ENCODE measurements at places on chromosomes 2 and 18.
A peak's percentile ranks its signal among the peaks of the same experiment; 100 is the strongest.

DNA sequence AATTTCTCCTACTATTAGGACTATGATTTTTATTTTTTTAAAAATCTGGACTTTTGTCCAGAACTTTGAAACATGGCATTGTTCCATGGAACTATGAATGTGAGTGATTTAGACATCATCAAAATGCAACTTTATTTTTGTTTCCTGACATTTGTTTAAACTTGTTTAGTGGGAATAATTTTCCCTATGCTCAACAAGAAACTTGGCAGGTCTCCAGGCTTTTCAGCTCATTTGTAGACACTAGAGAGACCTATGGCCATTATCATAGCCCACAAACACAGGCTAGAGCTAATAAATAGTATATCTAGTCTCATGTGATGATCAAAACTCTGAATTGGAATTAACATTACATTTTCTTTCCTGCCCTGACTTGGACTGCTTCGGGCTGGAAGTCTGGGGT is 145.1 kb upstream of the CELF4 start:
- DNase-seq: no peak

GRCh38 chr18:9779630-9780029 is 71.5 kb downstream of the RAB31 start:
- no peak for DNase-seq

DNA sequence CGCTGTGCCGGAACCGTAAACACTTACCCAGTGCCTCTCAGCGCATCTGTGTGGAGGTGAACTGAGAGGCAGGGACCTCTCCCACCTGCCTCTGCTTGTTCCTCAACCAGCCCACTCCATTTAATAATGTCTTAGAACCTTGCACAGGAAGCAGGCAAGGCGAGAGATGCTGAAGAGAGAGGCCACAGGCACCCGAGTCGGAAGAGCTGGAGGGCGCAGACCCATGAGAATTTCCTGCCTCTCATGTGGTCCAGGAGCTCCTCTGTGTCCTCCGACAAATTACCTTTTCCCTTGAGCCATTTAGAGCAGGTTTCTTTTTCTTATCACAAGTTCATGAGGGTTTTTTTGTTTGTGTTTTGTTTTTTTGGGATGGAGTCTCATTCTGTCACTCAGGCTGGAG is 4.9 kb upstream of the RFX8 start:
- DNase-seq: no peak

DNA sequence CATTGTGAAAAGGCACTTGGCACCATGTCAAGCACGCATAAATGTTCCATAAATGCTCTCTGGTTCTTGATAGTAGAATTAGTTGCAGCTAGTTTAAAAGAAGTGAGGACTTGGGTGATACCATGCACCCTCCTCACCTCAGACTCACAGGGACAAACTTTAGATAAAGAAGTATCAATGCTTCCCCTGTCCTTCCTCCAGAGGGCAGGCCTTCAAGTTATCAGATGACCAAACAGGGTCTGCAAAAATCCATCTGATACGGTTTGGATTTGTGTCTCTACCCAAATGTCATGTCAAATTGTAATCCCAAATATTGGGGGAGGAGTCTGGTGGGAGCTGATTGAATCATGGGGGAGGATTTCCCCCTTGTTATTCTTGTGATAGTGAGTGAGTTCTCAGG is 54.1 kb downstream of the C1QL2 start:
- no peak for DNase-seq

GRCh38 chr2:221423210-221423804 is 148.8 kb downstream of the EPHA4 start:
- no peak for DNase-seq

DNA sequence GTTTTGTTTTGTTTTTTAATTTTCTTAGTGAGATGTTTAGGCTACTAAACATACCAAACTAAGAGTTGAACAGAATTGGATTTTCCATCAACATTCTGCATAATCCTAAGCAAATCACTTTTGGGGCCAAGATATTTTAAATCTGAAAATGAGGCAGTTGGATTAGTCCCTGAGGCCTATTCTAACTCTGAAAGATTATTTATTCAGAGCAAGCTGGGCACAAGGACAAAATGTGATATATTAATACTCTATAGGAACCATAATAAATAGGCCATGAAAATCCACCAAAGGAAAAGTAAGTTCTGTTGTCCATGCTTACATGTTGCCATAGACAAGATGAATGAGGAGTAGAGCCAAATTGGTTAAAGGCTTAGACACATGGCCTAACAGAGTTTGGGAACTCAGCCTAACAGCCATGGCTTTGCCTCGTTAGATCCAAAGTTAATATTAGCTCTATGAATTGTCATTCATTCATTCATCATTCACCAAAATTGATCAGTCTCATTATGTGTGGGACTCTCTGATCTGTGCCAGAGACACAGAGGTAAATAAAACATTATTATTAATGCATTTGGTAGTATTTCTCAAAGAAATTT is 183.5 kb downstream of the SCG2 start:
- no peak for DNase-seq

DNA sequence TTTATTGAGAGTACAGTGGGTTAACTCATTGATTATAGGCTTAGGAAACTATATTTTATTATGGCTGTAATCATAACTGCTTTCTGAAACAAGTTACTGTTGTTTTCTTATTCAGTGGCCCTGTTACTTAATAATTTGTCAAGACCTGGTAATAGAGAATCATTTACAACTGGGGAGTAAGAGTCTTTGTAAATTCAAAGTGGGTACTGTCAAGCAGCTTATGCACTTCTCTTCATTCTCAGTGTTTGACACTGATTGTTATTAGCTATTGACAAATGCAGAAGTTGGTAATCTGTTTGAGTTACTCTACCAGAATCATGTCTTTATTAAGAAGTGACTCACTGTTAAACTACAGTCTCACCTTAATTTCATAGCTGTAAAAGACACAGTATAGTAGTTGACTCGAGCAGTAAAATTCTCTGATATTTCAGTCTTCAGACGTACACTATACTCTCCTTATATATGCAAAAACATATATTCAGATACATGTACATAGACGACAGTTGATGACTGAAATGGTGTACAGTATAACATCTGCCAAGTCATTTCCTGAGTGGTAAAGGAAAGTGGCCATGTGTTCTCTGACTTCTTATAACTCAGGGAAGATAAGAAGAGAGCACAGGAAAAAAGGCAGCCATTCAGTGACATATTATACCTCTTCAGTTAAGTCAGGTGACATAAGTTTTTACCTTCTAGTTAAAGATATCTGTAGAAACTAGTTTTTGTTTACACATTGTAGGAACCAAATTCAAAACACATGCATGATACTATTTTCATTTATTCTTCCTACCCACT is 36.0 kb upstream of the TTC27 start:
- DNase-seq: no peak

GRCh38 chr2:233468047-233468740 is 98.4 kb downstream of the USP40 start:
- DNase-seq: no peak

DNA sequence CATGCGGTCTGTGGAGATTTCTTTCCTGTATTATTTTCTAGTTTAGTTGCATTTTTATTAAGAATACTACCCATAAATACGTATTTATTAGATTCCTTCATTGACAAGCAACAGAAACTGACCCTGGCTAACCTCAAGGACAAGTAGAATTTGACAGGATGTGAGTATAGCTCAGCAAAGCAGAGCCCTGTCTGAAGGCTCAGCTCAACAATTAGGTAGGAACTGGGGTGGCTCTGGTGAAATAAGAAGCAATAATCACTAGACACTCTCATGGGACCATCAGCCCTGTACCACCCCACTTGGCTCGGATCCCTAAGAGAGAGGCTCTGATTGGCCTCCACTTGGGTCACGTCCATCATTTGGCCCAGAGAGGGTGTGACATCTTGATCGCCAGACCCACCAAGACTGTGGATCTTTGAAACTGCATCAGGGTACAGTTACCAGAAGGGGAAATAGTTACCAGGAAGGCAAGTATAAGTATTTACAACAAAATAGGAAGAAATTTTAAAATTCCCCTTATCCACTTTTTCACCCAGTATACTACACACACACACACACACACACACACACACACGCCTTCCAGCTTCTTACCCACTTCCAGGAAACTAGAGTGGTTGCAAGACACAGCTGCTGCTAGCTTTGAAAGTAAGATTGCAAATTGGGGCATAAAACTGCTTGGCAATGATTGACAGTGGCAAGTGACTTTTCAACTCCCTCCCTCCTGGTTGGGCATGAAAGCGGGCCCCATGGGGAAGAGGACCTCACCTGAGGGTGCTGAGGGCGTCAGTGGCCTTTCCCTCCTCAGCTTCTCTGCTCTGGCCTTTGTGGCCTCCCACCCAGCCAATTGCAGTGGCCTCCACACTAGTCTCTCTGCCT is 41.8 kb downstream of the KCTD18 start:
- DNase-seq: no peak

DNA sequence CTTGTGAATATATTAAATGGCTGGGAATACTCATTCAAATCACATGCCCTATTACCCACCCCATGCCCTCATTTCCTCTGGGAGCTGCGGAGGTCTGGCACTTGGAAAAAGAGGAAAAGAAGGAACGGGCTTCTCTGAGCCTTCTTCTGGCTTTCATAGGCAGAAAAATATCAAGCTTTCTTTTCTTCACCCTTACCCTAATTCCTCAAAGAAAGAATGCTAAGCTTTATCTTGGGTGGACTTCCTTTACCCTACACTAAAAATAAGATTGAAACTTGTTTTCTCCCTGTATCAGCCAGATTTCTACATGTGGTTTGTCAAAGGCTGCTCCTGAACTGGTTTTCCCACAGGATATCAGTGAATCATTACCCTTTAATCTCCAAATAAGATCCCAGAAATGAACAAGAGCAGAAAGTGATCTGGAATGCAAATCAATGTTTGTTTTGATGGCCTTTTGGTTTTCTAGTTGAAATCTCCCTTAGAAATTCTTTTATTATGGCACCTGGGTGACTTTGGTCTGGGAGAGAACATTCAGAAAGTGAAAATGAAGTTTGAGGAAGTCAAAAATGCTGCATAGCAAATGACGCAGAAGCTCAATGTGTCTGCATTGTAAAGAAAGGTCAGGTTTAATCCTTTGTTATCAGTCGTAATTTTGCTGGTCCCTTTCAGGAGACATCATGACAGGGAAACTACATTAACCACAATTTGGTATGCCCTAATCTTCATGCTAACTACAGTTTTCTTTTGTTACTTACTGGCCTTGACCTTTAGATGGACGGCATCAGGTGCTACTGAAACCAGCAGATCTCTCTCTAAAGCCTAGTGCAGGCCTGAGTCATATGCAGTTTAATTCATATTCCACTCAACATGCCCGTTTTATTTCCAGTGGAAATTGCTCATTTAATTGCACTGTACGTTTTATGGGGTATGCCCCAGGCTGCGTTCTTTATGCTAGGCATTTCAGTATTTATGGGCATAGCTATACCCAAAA is 46.6 kb upstream of the HNRNPA3 start:
- DNase-seq: no peak

GRCh38 chr2:26043862-26044696 is 10.2 kb downstream of the RAB10 start:
- DNase-seq: no peak

DNA sequence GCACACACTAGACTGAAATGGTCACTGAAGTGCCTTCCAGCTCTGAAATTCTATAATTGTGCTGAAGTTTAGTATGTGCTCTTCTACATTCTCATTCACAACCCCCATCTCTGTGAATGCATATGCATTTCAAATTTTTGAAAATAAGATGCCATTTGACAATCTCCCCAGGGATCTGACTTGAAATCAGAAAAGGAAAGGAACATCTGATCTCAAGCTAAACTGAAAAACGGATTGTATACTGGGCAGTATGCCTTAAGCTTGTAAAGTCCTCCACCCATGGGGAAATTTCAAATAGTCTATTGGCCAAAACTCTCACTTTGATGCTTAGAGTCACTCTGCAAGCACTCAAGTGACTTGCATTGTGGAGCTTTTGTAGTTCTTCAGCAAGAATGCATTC is 22.9 kb downstream of the FAP start:
- no peak for DNase-seq

GRCh38 chr2:239399921-239400595 is 762 bp downstream of the HDAC4 start:
- DNase-seq: no peak

- no peak for DNase-seq
Measured at GRCh38 chr2:123047186-123047585, 977.9 kb upstream of the CNTNAP5 start.

DNA sequence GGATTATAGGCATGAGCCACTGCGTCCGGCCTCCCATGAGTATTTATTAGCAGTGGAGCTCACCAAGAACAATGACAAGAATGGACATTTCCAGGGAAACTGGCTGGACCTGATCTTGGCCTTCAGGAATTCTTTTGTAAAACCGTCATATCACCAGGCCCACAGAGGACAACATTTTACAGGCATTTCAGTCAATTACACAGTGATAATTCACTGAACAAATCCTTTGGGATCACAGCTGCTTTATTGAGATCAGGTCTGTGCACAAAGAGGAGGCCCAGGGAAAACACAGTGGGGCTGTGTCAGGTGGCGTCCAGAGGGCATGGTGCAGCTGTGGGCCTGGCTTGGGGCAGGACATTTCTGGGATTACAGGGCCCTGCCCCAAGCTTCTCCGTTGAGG is 30.1 kb upstream of the GTF2A1L start:
- DNase-seq: no peak

DNA sequence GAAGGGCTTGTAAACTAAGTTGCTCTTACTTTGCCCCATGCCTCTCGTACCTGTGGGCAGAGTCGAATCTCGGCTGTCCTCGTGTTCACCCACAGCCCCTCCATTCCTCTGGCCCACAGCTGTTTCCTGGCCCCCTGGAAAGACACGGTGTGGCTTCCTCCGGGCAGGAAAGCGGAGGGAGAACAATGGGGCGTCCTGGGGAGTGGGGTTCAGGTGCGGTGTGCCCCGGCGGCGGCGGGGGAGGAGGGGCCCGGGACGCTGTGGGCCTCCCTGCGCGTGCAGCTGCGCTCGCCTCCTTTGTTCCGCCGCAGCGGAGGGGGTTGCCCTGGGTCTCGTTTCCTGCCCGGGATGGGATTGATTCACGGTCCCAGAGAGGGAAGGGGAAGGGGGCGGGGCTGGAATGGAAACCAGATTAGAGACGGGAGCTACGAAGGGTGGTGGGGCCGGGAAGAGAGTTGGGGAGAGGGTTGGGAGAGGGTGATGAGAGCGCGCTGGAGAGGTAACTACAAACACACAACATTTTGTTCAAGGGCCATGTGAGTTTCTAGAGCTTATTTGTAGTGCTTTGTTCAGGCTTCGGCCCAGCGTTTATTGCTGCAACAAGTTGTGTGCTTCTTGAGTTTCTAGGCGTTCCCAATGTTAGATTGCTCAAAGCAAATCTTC is 796 bp downstream of the MYO1B start:
- DNase-seq: peak; percentile 32

DNA sequence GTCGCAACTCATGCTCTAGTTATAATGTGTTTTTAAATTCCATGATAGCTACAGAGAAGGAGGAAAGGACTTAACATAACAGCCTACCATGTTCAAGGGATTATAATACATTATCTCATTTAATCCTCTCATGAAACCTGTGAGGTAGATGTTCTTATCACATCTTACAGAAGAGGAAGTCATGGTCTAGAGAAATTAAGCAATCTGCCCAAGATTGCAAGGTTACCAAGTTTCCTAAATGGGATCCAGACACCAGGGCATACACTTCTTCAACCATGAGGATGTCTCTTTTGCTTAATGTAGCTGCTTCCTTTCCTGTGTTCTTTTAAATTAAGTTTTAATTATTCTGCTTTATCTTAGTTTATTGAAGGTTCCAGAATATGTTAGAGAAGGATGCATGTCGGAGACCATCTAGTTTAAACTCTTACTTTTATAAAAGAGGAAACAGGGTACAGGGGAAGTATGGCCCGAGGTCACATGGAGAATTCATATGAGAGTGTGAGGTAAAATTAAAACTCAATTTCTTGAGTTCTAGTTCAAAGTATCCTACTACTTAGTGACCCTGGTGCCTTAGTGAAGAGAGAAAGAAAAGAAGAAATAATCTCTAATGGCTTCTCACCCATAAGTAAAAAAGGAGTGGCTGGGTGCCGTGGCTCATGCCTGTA is 3.6 kb upstream of the IL1A start:
- no peak for DNase-seq
